ENCODE measurements at places on chromosomes 3 and 15. TPM values are rescaled to one million over a fixed set of nuclear protein-coding genes. Genes with fewer than 3 reads are reported as not detected.

The SSR3 gene
- 133 TPM for total RNA-seq

The HRH1 gene
- 0.18 TPM for total RNA-seq

The IL17RE gene
- total RNA-seq: 1.8 TPM

The C15orf61 gene
- 5.4 TPM for total RNA-seq

The ZNF197 gene
- total RNA-seq: 14.9 TPM

The GCSAM gene
- 5.6 TPM for total RNA-seq

The RTP1 gene
- not detected for total RNA-seq

The NR2E3 gene
- not detected for total RNA-seq

The ZMAT3 gene
- 15.9 TPM for total RNA-seq

The WNT7A gene
- total RNA-seq: not detected

The PLCH1 gene
- 2.4 TPM for total RNA-seq

The MASP1 gene
- total RNA-seq: not detected

The SLC22A13 gene
- 1.0 TPM for total RNA-seq

The B3GALNT1 gene
- total RNA-seq: 14.7 TPM

The SNTN gene
- not detected for total RNA-seq

The CHRM5 gene
- total RNA-seq: not detected

The BRPF1 gene
- 54.7 TPM for total RNA-seq

The GPR62 gene
- total RNA-seq: not detected

The CLDN11 gene
- total RNA-seq: not detected

The KBTBD13 gene
- not detected for total RNA-seq

The DUOX1 gene
- total RNA-seq: not detected

The ACP3 gene
- total RNA-seq: not detected

The SLC28A2 gene
- total RNA-seq: not detected

The TMEM158 gene
- 0.24 TPM for total RNA-seq

The CCR8 gene
- total RNA-seq: 0.55 TPM

The LNP1 gene
- 1.4 TPM for total RNA-seq

The ITGA11 gene
- total RNA-seq: 0.18 TPM

The FAM43A gene
- total RNA-seq: 1.1 TPM

The DPPA2 gene
- not detected for total RNA-seq

The NOX5 gene
- total RNA-seq: not detected

The BLM gene
- total RNA-seq: 57.4 TPM

The ARID3B gene
- 39.8 TPM for total RNA-seq

The TTLL13 gene
- 1.3 TPM for total RNA-seq

The EPHA6 gene
- total RNA-seq: not detected

The COL6A5 gene
- not detected for total RNA-seq

Measured in activated CD8-positive, alpha-beta T cell treated with anti-CD3 and anti-CD28 coated beads, Interleukin-2, amount 10 ng/mL, durations not matched to agents 7 days and 5 days (primary cell).